IMR-90 (cell line): ENCODE measurements at places on chromosomes 7 and 10. TPM values are rescaled to one million over a fixed set of nuclear protein-coding genes. Genes with fewer than 3 reads are reported as not detected.

GRCh38 chr7:37694208-37695094, 10.9 kb downstream of the GPR141 start:
- no peak overlapping the region for H3K27ac ChIP-seq
- H3K4me3 ChIP-seq, result no peak overlapping the region
- DNase-seq, result no peak
- H3K36me3 ChIP-seq, result no peaks in the 10 kb centered on the region
- H3K4me1 ChIP-seq, result no peaks in the 10 kb centered on the region

DNA sequence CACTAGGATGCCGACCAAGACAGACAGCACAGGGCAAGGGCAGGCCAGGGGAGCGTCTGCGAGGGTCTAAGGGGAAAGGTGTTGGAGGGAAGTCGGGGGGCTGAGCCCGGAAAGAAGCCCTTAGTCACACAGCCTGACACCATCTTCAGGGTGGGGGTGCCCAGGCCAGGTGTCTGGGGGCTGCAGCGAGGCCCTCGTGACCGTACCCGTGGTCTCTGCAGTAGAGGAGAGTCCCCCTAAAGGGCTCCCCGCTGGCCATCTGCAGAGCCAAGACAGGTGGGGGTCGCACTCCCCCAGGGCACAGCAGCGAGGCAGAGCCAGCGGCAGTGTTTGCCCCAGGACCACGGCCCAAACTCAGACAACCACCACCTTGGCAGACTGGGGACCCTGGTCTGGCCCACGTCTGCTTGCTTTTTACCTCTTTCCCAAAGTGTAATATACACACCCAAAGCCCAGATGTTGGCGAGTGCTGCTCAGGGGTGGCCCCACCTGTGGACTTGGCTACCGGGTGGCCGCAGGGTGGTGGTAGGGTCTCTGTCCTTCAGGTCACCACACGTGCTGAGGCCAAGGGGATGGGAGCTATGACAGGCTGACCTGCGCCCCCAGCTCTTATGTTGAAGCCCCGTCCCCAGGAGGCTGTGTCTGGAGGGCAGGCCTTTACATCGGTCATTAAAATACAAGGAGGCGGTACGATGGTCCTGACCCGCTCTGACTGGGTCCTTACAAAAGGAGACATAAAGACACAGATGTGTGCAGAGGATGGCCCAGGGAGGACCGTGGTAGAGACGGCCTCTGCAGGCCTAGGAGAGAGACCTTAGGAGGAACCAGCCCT, 107.4 kb downstream of the DNAJB6 start:
- H3K4me1 ChIP-seq, result no peaks in the 10 kb centered on the region
- no peaks in the 10 kb centered on the region; the same call in 1 of the 2 replicates for H3K27me3 ChIP-seq
- H3K27ac ChIP-seq, result no peak overlapping the region
- H3K4me3 ChIP-seq, result no peak overlapping the region
- H3K36me3 ChIP-seq, result no peaks in the 10 kb centered on the region

- H3K27ac ChIP-seq, result no peak overlapping the region
- no peak overlapping the region for H3K4me3 ChIP-seq
- peak; percentile 74 for DNase-seq
- no peaks in the 10 kb centered on the region for H3K27me3 ChIP-seq
- peaks cover 11% of the 10 kb centered on the region for H3K4me1 ChIP-seq
These were observed 2.4 kb downstream of the ZMYND11 start for GRCh38 chr10:137606-138005.

- no peaks in the 10 kb centered on the region for H3K27me3 ChIP-seq
- peaks cover 11% of the 10 kb centered on the region for H3K4me1 ChIP-seq
- peaks cover 67% of the 10 kb centered on the region for H3K36me3 ChIP-seq
These were observed 39.6 kb downstream of the PFKP start for GRCh38 chr10:3106928-3107425.

UPK3BL2 gene
- 0.18 and 0.56 TPM in 2 replicates for total RNA-seq

DNA sequence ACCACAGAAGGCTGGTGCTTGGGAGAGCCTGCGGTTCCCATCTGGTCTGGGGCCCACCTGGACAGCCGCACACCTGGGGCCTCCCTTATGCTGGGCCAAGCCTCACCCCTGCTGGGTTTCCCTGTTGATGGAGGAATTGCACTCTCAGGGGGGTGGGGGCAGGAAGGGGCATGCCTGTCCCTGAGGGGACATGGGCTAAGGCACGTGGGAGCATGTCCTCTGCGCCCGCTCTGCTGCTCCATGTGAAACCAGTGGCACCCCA, 43.4 kb downstream of the OAT start:
- H3K36me3 ChIP-seq, result no peaks in the 10 kb centered on the region
- no peak overlapping the region for H3K27ac ChIP-seq
- no peak overlapping the region for H3K4me3 ChIP-seq
- no peak for DNase-seq
- peaks cover 8% of the 10 kb centered on the region for H3K27me3 ChIP-seq
- no peaks in the 10 kb centered on the region for H3K4me1 ChIP-seq

- H3K27ac ChIP-seq, result no peak overlapping the region
- no peaks in the 10 kb centered on the region for H3K27me3 ChIP-seq
- no peaks in the 10 kb centered on the region for H3K4me1 ChIP-seq
- H3K36me3 ChIP-seq, result no peaks in the 10 kb centered on the region
These were observed 160.1 kb downstream of the GATA3 start for GRCh38 chr10:8214587-8214986.

- peaks cover 3% of the 10 kb centered on the region; the same call in 1 of the 2 replicates for H3K27me3 ChIP-seq
- DNase-seq, result no peak
- no peak overlapping the region for H3K27ac ChIP-seq
- H3K36me3 ChIP-seq, result no peaks in the 10 kb centered on the region
- no peaks in the 10 kb centered on the region for H3K4me1 ChIP-seq
These were observed 19.3 kb upstream of the ACHE start for GRCh38 chr7:100914879-100915447.

UBE2H gene
- total RNA-seq, result 34.6 and 39.2 TPM in 2 replicates

CCDC172 gene
- total RNA-seq, result not detected in 2 replicates

DNA sequence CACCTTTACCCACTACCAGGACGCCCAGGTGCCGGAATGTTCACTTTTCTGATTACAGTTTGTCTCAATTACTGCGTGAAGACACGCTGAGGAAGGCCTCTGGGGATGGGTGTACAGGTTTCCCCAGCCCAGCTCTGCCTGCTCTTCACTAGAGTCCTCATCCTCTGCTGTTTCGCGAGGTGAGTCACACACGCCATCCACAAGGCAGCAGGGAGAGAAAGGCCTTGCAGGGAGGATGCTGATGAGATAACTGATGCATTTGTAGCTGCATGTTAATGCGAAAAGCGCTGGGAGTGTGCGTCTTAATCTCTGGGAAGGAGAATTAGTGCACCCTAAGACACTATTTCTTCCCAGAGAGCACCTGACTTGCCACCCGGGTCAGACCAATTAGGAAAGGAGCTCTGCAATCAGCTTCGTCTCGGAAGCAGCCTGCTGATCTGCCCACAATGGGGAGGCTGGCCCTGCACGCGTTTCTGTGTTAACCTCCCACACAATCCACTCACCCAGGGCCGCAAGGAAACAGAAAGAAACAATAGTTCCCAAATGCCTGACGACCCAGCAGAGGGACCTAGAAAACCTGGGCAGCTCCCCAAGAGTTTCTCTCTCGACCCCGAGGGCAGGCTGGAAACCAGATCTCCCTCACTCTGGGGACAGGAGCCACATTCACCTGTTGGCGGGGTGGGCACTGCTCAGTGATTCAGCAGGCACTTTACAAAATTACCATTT, 578.7 kb downstream of the GLRX3 start:
- H3K4me3 ChIP-seq, result no peak overlapping the region
- no peak for DNase-seq
- H3K36me3 ChIP-seq, result no peaks in the 10 kb centered on the region
- H3K27me3 ChIP-seq, result no peaks in the 10 kb centered on the region
